ENCODE measurements at places on chromosomes 3 and 15.
A peak's percentile ranks its signal among the peaks of the same experiment; 100 is the strongest.

DNA sequence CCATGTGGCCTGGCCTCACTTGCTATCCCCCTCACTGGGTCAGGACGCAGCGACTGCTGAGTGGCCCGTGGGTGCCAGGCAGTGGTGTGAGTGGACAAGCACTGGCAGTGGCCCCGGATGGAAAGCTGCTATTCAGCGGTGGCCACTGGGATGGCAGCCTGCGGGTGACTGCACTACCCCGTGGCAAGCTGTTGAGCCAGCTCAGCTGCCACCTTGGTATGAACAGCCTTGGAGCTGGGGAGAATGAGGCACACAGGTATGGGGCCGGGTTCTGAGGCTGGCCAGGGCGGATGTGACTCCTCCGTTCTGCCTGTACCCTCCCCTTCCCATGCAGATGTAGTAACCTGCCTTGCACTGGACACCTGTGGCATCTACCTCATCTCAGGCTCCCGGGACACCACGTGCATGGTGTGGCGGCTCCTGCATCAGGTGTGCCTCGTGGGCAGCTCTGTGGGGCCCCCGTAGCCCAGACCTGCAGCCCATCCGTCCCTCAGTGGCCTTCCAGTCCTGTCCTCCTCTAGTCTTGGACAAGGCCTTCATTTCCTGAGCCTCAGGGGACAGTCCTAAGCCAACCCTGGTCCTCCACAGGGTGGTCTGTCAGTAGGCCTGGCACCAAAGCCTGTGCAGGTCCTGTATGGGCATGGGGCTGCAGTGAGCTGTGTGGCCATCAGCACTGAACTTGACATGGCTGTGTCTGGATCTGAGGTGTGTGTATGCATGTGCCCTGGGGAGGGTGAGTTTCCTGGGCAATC lies 28.2 kb downstream of the NBEAL2 start:
- H3K4me3 ChIP-seq = no peak overlapping the region
- peaks cover 55% of the 10 kb centered on the region for H3K36me3 ChIP-seq
- no peaks in the 10 kb centered on the region for H3K27me3 ChIP-seq
- H3K27ac ChIP-seq = no peak overlapping the region
- no peaks in the 10 kb centered on the region for H3K4me1 ChIP-seq

DNA sequence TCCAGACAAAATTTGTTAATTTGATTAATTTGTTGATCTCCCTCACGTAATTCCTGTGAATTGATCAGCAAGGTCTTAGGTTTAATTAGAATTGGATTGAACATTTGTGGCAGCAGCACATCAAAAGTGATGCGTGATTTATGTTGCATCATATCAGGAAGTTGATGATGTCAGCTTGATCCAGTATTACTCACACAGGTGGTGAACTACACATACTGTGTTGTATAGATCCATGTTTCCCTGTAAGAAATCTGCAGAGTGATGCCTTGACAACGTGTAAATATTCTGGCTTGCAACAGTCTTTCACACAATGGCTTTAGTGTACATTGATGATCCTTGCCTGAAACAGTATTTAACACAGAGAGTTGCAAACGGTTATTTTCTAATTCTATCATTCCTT lies 200.4 kb downstream of the ADAMTSL3 start:
- H3K27ac ChIP-seq = peak overlapping the region; percentile 85
- no peaks in the 10 kb centered on the region for H3K27me3 ChIP-seq
- H3K36me3 ChIP-seq = peaks cover 7% of the 10 kb centered on the region
- no peak overlapping the region for H3K4me3 ChIP-seq
- H3K4me1 ChIP-seq = peaks cover 48% of the 10 kb centered on the region

DNA sequence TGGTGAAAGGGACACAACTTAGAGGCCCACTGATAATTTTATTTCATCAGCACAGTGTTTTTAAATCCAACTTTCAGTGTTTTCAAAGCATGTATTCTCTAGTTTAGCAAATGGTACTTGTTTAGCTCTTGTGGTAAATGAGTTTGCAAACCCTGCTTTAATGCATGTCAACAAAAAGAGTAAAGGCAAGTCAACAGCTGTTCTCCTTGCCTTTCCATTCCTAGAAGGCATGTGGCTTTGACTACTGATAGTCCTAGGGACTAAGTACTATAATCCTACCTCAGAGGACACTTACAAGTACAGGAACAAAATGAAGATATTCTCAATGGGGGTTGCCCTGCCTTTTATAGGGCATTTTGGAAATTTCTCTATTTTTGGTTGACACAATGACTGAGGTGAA lies 13.1 kb downstream of the NPTN start:
- no peak overlapping the region for H3K4me3 ChIP-seq
- H3K27ac ChIP-seq = no peak overlapping the region
- peaks cover 9% of the 10 kb centered on the region for H3K4me1 ChIP-seq
- no peak for DNase-seq

GRCh38 chr3:73072634-73073033 lies 11.2 kb downstream of the EBLN2 start:
- no peaks in the 10 kb centered on the region for H3K36me3 ChIP-seq
- H3K27me3 ChIP-seq = no peaks in the 10 kb centered on the region
- no peaks in the 10 kb centered on the region for H3K4me1 ChIP-seq
- no peak overlapping the region for H3K4me3 ChIP-seq
- no peak overlapping the region for H3K27ac ChIP-seq

DNA sequence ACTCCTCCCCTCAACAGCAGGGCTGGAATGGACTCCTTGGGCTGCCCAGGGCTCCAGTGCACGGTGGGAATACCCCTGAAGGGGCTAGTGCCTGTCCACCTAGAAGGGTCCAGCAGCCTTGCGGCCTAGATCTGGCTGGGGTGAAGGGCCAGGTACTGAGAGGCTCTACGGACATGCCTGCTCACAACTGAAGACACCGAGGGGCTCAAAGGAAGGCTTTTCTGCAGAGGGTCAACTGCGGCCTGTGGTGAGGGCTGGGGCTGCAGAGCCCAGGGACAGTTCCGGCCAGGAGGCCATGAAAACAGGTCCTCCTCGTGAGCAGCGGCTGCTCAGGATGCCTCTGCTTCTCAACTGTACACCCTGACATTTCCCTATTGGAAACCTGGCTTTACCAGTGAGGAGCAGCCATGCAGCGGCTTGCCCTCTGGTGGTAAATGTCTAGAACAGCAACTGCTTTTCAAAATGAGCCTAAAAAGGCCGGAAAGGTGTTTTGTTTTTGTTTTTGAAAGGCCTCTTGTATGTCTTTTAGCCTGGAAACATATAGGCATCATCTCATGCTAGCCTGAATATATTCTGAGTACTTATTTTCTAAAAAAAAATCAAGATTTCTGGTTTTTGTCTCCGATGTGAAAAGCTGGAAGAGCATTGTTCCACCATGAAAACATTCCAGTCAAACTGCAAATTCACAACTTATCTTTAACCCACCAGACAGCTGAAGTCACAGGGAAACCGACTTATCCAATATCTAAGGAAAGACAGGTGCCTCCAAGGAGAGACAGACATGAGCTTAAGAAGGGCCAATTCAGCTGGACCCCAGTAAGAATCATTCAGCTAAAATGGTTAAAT lies 163.4 kb downstream of the KLF13 start:
- no peaks in the 10 kb centered on the region for H3K4me1 ChIP-seq
- H3K36me3 ChIP-seq = no peaks in the 10 kb centered on the region
- no peaks in the 10 kb centered on the region for H3K27me3 ChIP-seq
- H3K27ac ChIP-seq = no peak overlapping the region
- H3K4me3 ChIP-seq = no peak overlapping the region

DNA sequence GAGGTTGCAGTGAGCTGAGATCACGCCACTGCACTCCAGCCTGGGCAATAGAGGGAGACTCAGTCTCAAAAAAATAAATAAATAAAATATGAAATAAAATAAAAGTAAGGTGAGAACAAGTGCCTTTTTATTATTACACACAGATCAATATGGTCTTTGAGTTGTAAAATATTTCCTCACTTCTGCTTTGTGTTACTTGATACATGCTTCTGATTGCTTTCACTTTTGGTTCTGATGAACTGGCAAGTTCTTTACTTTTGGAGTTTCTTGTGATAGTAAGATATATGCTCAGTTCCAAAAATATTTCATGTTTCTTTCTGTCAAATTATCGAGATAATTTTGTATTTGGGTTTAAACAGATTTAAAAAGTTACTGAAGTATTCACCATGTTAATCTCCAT lies 16.6 kb upstream of the GYG1 start:
- no peaks in the 10 kb centered on the region for H3K36me3 ChIP-seq
- no peaks in the 10 kb centered on the region for H3K4me1 ChIP-seq
- H3K27me3 ChIP-seq = no peaks in the 10 kb centered on the region
- H3K27ac ChIP-seq = no peak overlapping the region
- H3K4me3 ChIP-seq = peak overlapping the region; percentile 2
